ENCODE measurements at places on chromosomes 16 and 17.

- no peak for DNase-seq
These were observed 368.4 kb downstream of the SOX9 start for GRCh38 chr17:72489272-72489641.

DNA sequence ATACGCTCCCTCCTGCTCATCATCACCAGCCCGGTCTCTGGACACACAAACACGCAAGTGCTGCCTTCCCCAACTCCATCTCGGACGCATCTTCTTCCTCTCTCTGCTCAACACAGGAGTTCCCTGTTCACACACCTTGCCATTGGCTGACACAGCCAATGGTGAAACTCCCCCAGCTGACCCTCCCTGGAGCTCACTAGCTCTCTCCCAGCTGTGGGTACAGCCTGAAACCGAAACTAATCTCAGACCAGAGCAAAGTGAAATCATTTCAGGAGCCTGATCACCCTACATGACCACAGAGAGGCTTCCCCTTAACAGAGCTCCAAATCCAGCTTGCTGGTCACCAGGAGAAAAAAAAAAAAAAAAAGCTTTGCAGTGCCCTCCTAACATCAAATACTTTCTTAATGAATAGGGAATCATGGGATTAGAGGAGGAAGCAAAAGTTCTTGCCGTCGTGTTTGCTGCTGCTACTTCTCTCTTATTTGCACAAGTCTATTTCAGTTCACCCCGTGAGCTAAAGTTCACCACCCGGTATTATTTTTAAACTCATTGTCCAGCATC lies 8.3 kb downstream of the CUEDC1 start:
- peak; percentile 78 for DNase-seq

GRCh38 chr16:49051576-49051975 lies 230.1 kb downstream of the CBLN1 start:
- no peak for DNase-seq

DNA sequence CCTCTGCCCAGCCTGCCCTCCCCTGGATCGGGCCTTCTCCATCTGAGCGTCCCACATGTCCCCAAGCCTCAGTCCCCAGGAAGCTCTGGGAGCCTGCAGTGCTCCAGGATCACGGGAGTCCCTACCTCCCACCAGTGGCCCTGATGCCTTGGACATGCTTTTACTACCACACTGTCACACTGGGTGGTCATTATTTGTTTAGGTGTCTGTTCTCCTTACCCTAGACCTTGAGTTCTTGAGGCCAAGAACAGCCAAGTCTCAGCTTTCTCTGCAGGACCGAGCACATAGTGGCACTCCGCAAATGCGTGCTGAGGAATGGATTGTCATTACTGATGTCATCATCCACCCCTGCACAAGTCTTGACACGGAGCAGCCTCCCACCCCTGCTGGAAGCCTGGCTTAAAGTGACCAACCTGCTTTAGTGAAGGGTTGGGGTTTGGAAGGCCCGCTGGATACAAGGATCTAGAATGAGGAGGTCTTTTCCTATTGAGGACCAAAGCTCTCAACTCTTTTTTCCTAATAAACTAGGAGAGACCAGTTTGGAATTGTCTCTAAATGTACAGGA lies 132.9 kb upstream of the CRHR1 start:
- no peak for DNase-seq

GRCh38 chr16:70651524-70651923 lies 5.2 kb downstream of the IL34 start:
- DNase-seq, result no peak

- no peak for DNase-seq
These were observed 2.3 kb downstream of the OXLD1 start for GRCh38 chr17:81664051-81664470.

DNA sequence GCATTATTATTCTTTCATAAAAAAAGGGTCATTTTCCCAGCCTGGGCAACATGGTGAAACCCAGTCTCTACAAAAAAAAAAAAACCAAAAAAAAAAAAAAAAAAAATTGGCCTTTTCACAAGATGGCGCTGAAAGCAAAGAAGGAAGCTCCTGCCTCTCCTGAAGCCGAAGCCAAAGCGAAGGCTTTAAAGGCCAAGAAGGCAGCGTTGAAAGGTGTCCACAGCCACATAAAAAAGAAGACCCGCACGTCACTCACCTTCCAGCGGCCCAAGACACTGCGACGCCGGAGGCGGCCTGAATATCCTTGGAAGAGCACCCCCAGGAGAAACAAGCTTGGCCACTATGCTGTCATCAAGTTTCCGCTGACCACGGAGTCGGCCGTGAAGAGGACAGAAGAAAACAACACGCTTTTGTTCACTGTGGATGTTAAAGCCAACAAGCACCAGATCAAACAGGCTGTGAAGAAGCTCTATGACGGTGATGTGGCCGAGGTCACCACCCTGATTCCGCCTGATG lies 4.9 kb upstream of the PGAP6 start:
- peak; percentile 25 for DNase-seq

- DNase-seq, result peak; percentile 53
These were observed 24.2 kb downstream of the B9D1 start for GRCh38 chr17:19338031-19338990.

- no peak for DNase-seq
These were observed 23.6 kb downstream of the ADAM11 start for GRCh38 chr17:44782326-44782850.

DNA sequence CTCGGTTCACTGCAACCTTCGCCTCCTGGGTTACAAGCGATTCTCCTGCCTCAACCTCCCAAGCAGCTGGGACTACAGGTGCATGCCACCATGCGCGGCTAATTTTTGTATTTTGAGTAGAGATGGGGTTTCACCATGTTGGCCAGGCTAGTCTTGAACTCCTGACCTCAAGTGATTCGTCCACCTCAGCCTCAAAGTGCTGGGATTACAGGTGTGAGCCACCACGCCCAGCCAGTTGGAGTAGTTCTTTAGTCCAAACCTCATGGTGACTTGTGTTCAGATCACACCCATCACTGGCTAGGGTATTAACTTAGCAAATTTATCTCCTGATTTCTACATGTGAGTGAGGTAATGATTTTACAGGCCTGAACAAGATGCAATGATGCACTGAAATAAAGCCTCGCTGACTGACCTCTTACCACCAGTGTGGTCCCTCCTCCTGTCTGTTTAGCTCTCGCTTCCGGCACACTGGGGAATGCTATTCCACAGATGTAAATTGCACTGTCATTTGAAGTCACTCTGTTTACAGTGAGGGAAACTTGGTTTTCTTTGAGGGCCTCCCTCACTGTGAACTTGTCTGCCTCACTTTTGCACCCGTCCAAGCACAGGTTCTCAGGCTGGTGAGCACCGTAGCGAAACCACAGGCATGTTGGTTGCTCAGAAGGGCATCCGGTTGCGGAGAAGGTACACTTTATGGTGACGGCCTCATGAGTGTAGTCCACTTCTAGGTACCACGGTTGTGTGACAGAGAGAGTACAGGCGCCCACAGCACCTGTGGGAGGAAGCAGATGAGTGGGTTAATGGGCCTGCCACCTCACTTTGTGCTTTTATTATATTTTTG lies 5.5 kb downstream of the IGSF6 start:
- DNase-seq, result no peak

All from fibroblast of lung (primary cell).